ENCODE measurements at places on chromosomes 16 and 17.

DNA sequence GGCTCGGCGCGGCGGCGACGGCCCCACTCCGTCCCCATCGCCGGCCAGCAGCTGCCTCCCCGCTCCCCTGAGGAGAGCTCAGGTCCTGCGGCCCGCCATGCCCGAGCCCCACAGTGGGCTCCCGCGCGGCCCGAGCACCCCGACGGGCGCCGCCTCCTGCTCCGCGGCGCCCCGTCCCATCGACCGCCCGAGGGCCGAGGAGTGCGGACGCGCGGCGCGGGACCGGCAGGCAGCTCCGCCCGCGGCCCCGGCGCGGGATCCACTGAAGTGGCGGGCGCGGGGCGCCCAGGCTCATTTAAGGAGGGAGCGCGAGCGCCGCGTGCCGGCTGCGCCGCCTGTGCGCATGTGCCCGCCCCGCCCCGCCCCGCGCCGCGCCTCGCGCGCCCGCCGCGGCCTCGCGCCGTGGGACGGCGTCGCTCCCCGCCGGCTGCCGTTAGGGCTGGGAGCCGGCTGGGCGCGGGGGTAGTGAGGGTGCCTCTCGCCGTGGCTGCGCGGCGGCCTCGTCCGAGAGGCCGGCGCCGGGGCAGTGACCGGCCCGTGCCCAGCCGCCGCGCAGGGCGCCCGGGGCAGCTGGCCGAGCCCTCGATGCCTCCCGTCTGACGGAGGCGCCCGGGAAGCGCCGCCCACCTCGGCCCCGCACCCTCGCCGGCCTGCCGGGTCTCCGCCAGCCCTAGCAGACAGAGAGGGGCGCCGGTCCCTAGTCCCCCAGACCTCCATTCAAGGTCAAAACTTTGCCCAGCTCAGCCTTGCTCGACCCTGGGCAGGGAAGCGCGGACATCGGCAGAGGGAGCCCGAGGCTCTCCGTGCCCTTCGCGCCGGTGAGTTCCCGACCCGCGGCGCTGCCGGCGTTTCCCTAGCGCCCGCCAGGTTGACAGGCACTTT is at the start of gene NETO2:
TSS of gene NETO2 (minus strand) at position 269 of the 882 bp plus-strand sequence. CDS start 333 bp downstream, outside the sequence.
- H3K27me3 ChIP-seq = peaks cover 17% of the 10 kb centered on the region
- peaks cover 37% of the 10 kb centered on the region for H3K4me1 ChIP-seq
- H3K4me3 ChIP-seq = peak within 1 kb of the TSS; percentile 81
- no peaks in the 10 kb centered on the region for H3K36me3 ChIP-seq
- peak within 1 kb of the TSS; percentile 48 for H3K27ac ChIP-seq

DNA sequence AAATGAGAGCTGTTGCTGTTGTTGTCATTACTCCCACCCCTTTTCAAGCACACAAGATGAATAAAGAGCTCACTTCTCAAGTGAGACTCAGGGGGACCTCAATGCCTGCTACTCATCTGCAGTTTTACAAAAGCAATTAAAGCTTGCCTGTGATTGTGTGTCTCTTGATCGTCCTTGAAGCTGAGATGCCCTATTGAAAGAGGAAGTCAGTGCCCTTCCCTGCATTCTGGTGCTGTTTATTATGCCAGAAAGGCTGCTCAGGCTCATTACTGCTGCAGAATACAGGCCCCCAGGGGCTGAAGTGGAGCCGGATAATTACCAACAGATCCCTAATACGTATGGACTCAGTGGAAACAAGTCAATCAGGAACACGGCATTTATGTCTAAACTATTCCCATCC is 147.2 kb downstream of the HS3ST2 start:
- no peaks in the 10 kb centered on the region for H3K4me1 ChIP-seq
- no peak overlapping the region for H3K27ac ChIP-seq
- no peaks in the 10 kb centered on the region for H3K36me3 ChIP-seq
- no peak overlapping the region for H3K4me3 ChIP-seq
- peaks cover 18% of the 10 kb centered on the region for H3K27me3 ChIP-seq

DNA sequence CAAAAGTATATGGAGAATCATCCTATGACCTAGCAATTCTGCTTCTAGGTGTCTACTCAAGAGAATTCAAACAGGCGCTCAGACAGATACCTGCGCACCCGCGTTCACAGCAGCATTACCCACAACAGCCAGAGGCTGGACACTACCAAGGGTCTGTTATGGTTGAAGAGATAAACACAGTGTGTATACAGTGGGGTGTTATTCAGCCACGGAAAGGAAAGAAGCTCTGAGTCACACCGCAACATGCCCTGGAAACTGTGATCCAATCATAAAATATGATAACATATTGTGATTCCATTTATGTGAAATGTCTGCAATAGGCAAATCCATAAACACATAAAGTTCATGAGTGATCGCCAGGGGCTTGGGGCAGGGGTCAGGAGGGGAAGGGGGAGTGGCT is 18.0 kb upstream of the JPH3 start:
- H3K27ac ChIP-seq = no peak overlapping the region
- H3K27me3 ChIP-seq = peaks cover 16% of the 10 kb centered on the region
- H3K4me3 ChIP-seq = no peak overlapping the region
- no peak for DNase-seq
- H3K4me1 ChIP-seq = no peaks in the 10 kb centered on the region

- peaks cover 61% of the 10 kb centered on the region for H3K36me3 ChIP-seq
- no peak overlapping the region for H3K27ac ChIP-seq
- no peak for DNase-seq
- no peaks in the 10 kb centered on the region for H3K4me1 ChIP-seq
- no peak overlapping the region for H3K4me3 ChIP-seq
Observed at GRCh38 chr16:28098171-28098958, 34.9 kb upstream of the GSG1L start.

DNA sequence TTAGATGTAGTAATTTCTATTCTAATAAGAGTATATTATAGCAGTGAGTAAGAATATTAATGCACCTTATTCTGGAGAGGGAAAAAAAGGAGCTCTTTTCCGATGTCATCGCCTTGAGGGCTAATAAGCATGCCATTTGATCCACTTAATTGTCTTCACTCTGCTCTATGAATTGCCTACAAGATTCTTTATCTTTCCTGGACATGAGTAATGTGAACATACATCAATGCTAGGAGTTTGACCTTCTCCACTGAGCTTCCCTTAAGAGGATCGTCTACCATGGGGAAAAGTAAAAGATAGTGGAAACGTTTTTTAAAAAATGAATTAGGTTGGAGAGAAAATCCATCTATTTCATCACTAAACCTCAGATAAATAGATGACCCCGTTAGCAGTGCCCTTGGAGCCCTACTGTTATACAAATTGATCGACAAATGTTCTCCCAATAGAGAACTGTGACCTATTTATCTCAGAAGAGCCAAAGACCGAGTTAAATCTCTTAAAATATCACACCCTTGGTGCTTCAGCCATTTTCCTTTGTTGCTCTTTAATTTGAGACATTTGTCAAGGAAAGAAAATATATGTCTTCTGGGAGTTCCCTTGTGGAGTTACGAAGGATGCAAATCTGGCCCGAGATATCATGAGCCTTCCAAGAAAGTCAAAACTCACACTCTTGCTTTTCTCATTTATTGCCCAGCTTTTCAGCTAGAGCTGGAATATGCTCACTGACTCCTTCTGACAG is 898.5 kb downstream of the KCNJ2 start:
- H3K27me3 ChIP-seq = no peaks in the 10 kb centered on the region
- no peaks in the 10 kb centered on the region for H3K36me3 ChIP-seq
- H3K4me1 ChIP-seq = no peaks in the 10 kb centered on the region

- H3K27ac ChIP-seq = peak overlapping the region; percentile 6
- DNase-seq = peak; percentile 45
- peaks cover 16% of the 10 kb centered on the region for H3K27me3 ChIP-seq
- H3K4me3 ChIP-seq = no peak overlapping the region
Observed at GRCh38 chr17:37770631-37771518, 26.0 kb upstream of the HNF1B start.

- no peak overlapping the region for H3K4me3 ChIP-seq
- no peaks in the 10 kb centered on the region for H3K4me1 ChIP-seq
- DNase-seq = peak; percentile 58
- no peaks in the 10 kb centered on the region for H3K27me3 ChIP-seq
- peaks cover 46% of the 10 kb centered on the region for H3K36me3 ChIP-seq
- H3K27ac ChIP-seq = no peak overlapping the region
Observed at GRCh38 chr16:46673320-46674013, 15.5 kb downstream of the VPS35 start.

- H3K27ac ChIP-seq = peak overlapping the region; percentile 66
- peak overlapping the region; percentile 88 for H3K4me3 ChIP-seq
- H3K27me3 ChIP-seq = no peaks in the 10 kb centered on the region
- H3K36me3 ChIP-seq = peaks cover 24% of the 10 kb centered on the region
Observed at GRCh38 chr17:45431531-45432404, 902 bp downstream of the ARHGAP27 start.

- peaks cover 39% of the 10 kb centered on the region for H3K4me1 ChIP-seq
- H3K27ac ChIP-seq = no peak overlapping the region
- H3K4me3 ChIP-seq = no peak overlapping the region
Observed at GRCh38 chr16:68146585-68146984, 61.4 kb downstream of the NFATC3 start.

DNA sequence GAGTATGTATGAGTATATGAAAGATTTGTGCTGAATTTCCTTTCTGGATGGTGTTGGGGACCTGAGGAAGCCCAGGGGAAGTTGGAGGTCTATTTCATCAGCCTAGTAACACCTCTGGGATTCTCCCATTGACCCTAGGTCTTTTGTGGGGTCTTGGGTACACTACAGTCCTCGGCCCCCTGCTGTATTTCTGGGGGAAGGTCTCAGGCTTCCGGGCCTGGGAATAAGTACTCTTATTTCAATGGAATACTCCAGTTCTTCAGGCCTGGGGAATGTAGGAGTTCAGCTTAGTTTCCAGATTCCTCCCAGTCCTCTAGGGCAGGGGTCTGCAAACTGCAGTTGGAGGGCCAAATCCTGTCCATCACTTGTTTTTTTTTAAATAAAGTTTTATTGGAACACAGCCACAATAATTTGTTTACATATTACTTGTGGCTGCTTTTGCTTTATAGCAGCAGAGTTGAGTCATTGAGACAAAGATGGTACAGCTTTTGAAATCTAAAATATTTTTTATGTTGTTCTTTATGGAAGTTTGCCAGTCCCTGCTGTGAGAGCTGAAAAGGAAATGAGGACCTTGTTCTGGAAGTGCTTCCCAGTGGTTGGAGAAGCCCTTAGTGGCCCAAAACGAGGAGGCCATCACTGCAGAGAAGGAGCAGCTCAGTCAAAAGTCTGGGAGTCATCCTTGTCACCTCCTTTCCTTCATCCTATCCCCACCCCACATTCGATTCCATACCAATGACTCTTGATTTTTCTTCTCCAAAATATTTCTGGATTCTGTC is 142.5 kb upstream of the HS3ST2 start:
- H3K4me3 ChIP-seq = no peak overlapping the region
- H3K4me1 ChIP-seq = no peaks in the 10 kb centered on the region
- H3K36me3 ChIP-seq = no peaks in the 10 kb centered on the region
- no peak overlapping the region for H3K27ac ChIP-seq

DNA sequence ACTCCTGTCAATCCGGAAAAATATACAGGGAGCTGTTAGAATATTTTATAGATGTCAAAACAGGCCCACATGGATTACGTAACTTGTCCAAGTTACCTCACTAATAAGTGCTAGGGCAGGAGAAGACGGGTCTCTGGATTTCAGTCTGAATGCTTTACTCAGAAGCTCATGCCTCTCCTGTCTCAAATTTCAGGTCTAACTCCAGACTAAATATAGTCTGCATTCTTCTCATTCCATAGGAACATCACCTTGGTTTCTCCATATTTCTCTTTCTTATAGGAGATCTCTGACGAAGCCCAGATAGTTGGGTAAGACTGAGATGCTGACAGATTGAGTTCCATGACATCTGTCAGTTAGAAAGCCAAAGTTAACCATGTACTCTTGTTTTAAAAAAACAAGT is 174.2 kb downstream of the STX8 start:
- H3K27me3 ChIP-seq = no peaks in the 10 kb centered on the region
- H3K4me1 ChIP-seq = no peaks in the 10 kb centered on the region
- DNase-seq = no peak

DNA sequence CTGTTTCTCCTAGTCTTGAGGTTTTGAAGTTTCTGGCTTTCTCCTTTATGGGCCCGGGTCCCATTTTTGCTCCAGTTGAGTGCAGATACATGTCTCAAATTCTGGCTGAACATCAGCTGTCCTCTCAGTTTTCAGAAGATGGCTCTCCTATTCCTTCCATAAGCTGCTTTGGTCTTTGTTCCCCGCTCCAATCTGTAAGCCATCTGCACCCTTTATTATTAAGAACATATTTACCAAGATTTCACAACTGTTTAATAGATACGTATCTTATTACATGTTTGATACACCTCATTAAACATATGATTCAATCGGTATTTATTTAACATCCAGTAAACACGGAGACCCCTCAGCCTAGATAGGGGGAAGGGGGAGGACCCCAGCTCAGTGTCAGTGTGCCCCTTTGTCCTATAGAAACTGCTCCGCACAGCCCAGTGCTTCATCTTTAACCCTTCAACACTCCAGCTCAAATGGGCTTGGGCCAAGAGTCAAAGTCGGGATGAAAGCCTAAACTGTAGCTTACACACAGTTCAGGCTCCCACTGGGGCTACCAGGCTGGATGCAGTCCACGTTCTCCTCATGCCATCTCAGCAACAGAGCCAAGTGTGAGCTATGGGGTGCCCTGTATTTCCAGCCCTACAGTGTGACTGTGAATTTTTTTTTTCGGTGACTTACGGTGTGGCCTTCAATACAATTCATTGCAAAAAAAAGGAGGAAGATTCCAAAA is 166.0 kb upstream of the ZFHX3 start:
- no peak overlapping the region for H3K27ac ChIP-seq
- no peak overlapping the region for H3K4me3 ChIP-seq
- no peaks in the 10 kb centered on the region for H3K4me1 ChIP-seq
- no peaks in the 10 kb centered on the region for H3K27me3 ChIP-seq
- DNase-seq = no peak
- no peaks in the 10 kb centered on the region for H3K36me3 ChIP-seq

GRCh38 chr17:35542990-35543389 is 5.5 kb upstream of the SLFN12L start:
- H3K4me1 ChIP-seq = peaks cover 53% of the 10 kb centered on the region
- no peak overlapping the region for H3K27ac ChIP-seq
- DNase-seq = no peak

GRCh38 chr17:16989230-16989952 is 17.5 kb upstream of the TNFRSF13B start:
- H3K4me3 ChIP-seq = peak overlapping the region; percentile 41
- H3K27me3 ChIP-seq = peaks cover 11% of the 10 kb centered on the region
- peaks cover 44% of the 10 kb centered on the region for H3K4me1 ChIP-seq
- no peaks in the 10 kb centered on the region for H3K36me3 ChIP-seq
- peak overlapping the region; percentile 91 for H3K27ac ChIP-seq

GRCh38 chr16:67779256-67780014 is 26.9 kb downstream of the RANBP10 start:
- H3K27me3 ChIP-seq = no peaks in the 10 kb centered on the region
- peaks cover 12% of the 10 kb centered on the region for H3K36me3 ChIP-seq
- H3K4me1 ChIP-seq = peaks cover 24% of the 10 kb centered on the region
- H3K4me3 ChIP-seq = no peak overlapping the region
- DNase-seq = no peak

- no peaks in the 10 kb centered on the region for H3K36me3 ChIP-seq
- no peak overlapping the region for H3K4me3 ChIP-seq
- H3K4me1 ChIP-seq = peaks cover 4% of the 10 kb centered on the region
- H3K27me3 ChIP-seq = no peaks in the 10 kb centered on the region
- no peak for DNase-seq
Observed at GRCh38 chr17:10136258-10136981, 62.0 kb downstream of the GAS7 start.

GRCh38 chr17:83008186-83008510 is 71.3 kb upstream of the METRNL start:
- DNase-seq = no peak
- no peak overlapping the region for H3K27ac ChIP-seq
- no peaks in the 10 kb centered on the region for H3K4me1 ChIP-seq
- peaks cover 14% of the 10 kb centered on the region for H3K36me3 ChIP-seq
- no peak overlapping the region for H3K4me3 ChIP-seq
